Caudate nucleus (tissue), 63 donors: ENCODE measurements at places on chromosomes 13 and 19.

GRCh38 chr13:113078902-113079780 is 26.4 kb upstream of the F7 start:
- DNase-seq, result peak; percentile 70

DNA sequence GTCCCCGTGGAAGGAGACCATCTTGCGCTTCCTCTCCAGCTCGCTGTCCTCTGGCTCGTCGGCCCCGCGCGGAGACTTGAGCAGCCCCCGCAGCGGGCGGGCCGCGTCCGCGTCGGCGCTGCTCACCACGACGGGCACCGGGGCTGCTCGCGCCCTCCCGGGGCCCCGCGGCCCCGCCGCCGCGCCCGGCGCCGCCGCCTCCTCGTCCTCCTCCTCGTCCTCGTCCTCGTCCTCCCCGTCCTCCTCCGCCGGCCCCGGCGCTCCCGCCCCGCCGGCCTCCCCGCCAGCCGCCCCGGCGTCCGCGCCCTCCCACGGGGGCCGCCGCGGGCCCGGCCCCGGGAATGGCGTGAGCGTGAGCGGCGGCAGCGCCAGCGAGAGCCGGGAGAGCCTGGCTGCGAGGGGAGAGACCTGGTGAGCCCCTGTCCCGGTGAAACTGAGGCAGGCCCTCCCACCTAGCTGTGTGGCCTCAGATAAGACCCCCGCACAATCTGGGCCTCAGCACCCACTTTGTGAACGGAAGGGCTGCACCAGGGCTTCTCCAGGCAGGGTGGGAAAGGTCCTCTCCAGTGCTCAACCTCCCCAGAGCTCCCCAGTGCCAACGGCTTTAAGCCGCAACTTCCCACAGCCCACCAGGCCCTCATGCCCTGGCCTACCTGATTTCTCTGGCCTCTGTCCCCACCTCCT is 17.8 kb downstream of the LMTK3 start:
- no peak for DNase-seq

DNA sequence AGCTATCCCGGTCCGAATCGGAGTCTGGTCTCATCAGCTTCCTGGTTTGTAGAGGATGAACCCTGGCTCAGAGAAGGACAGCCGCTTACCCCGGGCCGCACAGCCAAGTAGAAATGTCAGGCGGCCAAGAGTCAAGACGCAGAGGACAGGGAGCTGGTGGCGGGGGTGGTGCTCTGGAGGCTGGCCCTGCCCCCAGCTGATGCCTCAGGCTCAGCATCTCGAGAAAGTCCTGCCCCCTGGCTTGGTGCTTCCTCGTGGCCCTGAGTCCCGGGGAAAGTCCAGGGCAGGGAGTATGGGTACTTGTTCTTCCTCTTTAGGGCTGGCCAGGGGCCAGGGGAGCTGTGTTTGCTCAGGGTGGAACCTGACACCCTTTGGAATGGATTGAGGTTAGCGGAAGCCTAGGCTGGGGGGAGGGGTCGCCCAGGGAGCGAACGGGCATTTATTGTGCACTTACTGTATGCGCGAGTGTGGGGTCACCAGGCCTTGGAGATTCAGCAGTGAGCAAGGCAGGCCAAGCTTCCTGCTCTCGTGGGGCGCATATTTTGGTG is 2.2 kb downstream of the TJP3 start:
- no peak for DNase-seq

DNA sequence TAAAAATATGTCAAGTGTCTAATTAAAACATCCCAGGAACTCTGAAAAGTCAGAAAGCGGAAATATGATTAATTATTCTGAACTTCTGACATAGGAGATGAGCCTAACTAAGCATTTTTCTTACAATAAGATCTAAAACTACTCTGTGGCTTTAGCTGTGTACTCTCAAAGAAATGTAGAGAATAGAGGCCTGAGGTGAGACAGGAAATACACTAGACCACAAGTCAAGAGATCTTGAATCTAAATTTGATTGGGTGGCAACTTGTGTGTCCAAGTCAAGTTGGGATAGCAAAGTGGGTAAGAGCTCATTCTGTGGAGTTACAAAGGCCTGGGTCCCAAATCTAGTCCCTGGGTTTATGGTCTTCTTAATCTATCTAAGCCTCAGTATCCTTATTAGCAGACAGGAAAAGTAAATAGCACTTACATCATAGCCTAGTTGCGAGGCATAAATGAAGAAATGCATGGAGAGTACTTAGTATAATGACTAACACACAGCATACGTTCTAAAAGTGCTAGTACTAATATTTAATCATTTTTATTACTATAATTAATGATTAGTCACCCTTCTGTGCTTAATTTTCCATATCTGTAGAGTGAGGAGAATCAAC is 9.4 kb upstream of the LRRC63 start:
- DNase-seq, result no peak
